Fibroblast of skin of left quadriceps (primary cell): ENCODE measurements at places on chromosomes 3 and 15.
A peak's percentile ranks its signal among the peaks of the same experiment; 100 is the strongest.

DNA sequence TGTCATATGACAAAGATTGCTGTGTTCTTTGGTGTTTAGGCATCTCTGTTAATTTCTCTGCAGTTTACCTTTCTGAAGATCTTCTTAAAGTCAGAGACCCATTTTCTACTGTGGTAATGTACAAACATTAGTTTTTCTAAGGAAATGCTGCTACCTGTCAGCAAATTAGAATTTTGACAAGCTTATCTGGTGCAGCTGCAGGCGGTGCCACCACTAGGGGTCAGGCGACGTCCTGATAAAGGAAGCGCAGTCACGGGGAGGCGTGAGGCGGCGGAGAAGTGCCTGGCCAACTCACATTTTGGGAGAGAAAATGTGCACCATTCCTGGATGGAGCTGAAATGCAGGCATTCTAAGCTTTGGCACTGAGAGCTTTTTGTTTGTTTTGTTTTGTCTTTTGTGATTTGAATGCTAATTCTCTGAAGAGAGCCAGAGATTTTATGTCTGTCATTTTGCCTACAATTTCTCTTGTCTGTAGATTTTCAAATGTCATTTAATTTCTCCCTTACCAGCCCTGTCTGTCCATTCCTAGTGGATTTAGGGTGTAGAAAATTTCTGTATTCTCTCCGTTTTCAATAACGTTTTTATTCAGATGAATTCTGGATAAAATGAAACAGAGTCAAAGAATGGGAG lies 24.9 kb upstream of the SIAH2 start:
- peak; percentile 37 for DNase-seq

DNA sequence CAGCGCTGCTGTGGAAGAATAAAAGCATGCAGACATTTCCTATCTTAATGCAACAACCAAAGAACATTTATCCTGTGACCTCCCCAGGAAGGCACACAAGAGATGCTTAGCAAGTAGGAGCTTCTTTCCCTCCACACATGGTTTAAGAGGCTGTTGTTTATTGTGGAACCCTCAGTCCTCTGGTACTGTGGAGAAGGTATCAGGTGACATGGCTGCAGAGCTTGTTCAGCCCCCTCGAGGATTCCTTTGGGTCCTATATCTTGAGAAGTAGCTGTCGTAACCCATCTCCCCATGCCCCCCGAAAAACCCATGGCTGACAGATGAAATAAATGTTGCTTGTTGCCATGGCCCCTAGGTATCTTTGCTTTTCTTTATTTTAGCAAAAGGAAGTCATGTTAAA lies 20.3 kb upstream of the ETV5 start:
- no peak for DNase-seq

DNA sequence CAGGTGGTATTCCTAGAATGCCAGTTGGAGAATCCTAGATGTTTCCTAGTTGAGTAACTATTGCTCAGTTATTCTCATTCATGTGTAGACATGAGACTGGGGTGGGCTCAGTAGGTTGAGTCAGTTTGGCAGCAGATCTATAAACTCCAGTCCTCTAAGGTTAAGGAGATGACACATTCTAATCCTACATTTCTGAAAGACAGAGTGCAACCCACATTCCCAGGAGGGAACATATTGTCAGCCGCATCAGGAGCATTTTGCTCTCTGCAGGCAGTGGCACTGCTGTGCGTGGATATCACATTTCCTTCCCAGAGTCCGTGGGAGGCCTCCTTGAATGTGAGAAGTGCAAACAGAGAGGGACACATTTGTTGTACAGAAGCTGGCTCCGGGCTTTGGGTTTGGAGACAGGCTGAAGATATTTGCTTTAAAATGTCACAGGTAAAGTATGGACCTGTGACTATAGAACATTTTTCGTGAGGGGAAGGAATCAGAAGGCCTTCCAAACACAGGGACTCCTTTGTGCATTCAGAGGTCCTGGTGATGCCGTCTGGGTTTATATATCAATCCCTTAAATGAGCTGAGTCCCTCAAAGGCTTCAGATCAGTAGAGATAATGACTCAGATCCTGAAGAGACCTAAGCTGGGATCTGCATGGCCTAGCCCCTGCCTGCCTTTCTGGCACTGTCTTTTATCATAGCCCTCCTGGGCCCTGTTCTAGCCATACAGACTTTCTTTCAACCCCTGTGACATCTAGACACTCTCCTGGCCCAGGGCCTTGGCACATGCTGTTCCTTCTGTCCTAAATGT lies 156.5 kb downstream of the CADPS start:
- DNase-seq: peak; percentile 13

GRCh38 chr3:48157950-48158376 lies 30.3 kb downstream of the CDC25A start:
- peak; percentile 29 for DNase-seq

DNA sequence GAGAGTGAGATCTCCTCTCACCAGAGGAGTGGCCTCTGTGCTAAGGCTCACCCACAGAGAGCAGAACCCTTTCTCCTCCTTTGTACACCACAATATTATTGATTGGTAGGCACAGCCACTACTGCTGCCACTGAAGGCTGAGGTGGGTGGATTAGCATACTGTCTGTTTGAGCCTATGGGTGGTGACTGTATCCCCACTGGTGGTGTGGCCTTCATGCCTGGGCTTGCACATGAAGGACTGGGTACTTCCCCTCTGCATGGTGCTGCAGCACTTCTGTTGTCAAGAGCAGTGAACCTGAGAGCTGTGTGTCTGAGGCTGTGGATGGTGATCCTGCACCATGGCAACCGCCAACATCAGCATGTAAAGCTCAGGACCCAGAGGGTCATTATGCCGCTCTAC lies 35.7 kb upstream of the NECTIN3 start:
- DNase-seq: no peak
